ENCODE measurements at places on chromosomes 2 and 18.

- DNase-seq, result no peak
These were observed 108.3 kb upstream of the NRP2 start for GRCh38 chr2:205574001-205574400.

DNA sequence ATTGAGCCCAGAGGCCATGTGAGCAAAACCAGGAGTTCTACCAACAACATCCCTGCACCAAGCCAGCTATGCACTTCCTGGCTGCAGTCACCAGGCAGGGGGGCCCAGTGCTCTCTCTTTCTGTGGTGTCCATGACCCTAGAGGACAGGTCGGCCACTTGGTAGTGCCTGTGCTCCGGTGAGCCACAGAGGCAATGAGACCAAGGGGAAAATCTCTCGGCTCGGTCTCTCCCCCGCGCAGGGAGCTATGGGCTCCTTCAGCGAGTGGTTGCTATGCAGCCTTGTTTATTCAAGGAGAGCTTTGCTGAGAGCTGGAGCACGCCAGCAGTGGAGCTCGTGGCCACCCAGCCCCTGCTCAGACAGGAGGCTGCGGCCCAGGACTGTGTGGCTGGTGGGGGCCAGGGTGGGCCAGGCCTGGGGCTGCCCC, at the start of gene TOGARAM2:
Gene TOGARAM2, plus strand, starts transcription at position 283 of the 426 bp plus-strand sequence. CDS start 13,537 bp downstream, outside the sequence.
- DNase-seq, result no peak

DNA sequence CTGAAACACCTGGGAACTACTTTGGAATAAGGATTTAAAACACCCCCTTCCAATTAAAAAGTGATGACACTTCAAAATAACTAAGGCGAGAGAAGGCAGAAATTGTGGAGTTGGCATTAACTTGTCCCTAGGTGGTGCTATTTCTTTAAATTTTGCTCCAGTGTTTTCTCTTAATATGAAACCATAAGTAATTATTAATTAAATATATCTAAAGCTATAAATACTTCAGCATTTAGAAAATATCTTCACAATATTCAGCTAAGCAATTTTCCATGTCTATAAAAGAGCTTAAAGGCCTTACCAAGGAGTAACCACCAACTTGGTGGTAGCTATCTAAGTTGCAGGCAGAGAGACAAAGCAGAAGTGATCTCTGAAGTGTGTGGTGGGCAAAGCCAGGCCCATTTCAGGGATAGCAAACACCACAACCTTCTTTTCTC, 186.8 kb upstream of the PGAP1 start:
- no peak for DNase-seq

DNA sequence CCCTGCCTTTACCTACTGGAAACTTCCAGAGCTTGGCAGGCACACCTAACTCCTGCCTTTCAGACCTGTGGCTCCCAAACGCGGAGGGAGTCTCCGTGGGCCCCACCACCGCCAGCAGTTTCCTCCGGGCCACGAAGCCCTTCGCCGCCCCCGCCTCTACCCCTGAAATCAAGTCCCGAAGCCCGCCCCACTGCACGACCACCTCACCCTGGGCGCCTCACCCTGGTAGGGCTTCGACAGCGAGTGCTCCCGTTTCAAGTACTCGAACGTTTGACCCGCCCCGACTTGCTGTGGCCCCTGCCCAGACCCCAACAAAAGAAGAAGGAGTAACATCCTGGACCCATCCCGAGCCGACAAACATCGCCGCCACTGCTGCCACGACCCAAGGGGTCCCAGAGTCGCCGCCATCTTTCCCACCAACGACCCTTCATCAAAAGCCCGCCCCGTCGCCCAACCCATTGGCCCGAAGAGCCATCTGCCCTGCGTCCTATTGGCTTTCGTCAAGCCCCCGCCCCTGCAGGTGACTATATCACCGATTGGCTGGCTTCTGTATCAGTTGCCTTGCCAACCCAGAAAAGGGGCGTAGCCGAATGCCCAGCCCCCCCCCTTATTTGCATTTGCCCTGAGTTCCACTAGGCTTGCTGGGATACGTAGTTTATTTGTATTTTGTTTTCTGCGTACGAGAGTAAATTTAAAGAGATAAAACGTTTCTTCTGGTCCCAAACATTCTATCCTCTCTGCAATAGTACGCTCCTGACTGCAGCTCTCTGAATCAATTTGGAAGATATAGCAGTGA, at the start of gene LMAN2L:
Gene LMAN2L, minus strand, starts transcription at position 432 of the 796 bp plus-strand sequence. Its CDS starts 24 bp downstream, at position 408.
- DNase-seq, result peak; percentile 98

DNA sequence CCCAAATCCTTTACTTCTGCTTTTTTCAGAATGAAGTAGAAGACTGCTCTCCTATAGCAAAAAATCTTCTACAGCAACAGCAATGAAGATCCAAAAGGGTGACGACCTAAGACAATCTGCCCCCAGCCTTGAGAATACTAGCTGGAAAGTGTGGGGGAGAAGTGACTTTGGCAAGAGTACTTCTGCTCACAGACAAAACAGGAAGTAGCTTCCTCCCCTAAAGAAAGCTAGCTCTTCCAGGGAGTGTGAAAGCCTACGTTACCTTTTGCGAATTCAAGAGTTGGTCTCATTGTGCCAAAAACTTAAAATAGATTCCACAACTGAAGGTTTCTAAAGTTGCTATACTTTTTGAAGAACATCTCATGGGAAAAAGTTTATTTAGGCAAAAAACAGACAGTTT, 1069.2 kb upstream of the CHAC2 start:
- no peak for DNase-seq

DNA sequence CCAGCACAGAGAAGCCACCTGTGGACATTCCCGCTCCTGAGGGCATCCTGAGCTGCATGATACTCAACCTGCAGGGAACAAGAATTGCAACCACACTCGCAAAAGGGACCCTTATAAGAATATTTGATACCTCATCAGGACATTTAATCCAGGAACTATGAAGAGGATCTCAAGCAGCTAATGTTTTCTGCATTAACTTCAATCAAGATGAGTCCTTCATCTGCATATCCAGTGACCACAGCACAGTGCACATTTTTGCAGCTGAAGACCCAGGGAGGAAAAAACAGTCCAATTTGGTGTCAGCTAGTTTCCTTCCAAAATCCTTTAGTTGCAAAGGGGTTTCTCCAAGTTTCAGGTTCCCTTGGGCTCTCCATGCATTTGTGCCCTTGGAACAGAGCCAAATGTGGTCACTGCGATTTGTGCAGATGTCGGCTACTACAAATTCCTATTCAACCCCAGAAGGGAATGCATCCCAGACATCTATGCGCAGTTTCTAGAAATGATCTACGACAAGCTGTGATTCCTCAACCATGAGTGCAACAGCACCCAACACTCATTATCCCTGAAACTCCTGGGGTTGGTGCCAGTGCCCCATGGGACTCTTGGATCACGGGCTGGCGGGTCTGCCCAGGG, 23.3 kb upstream of the FHOD3 start:
- DNase-seq, result no peak
